Inflammatory macrophage treated with lipopolysaccharide for 1 hour (primary cell): ENCODE measurements at places on chromosomes 2 and 18.

DNA sequence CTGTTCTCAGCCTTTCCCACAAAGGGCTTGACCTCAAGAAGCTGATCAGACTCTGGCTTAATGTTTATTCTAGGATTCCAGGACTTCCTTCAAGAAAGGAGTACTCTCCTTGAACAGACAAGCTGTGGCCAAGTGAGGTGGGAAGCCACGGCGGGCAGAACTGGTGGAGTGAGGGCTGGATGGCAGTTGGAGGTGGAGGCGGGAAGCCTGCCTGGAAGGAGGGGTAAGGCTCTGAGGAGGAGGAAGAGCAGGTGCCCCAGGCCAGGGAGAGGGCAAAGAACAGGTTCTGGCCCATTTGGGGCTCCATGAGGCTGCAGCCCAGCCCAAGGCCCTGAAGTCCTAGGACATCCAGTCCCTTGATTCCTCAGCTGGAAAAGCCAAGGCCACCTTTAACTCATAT is 143.9 kb downstream of the CYP26B1 start:
- DNase-seq: no peak

DNA sequence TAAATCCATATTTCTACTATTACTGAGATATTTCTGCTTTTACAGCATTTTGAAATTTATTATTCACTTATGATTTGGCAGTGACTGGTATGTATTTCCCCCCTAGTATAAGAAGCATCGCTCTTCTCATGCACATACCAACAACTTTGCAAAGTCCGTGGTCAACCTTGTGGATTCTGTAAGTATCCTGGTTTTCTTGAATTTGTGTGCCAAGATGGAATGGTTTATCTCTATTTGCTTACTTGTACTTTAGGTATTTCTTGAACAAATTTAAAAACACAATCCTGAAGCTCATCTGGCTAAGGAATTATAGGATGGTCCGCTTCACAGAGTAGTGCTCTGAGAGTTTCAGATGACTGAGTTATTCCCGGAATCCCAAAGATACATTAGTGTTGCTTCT is 85.0 kb upstream of the FAM237A start:
- no peak for DNase-seq

DNA sequence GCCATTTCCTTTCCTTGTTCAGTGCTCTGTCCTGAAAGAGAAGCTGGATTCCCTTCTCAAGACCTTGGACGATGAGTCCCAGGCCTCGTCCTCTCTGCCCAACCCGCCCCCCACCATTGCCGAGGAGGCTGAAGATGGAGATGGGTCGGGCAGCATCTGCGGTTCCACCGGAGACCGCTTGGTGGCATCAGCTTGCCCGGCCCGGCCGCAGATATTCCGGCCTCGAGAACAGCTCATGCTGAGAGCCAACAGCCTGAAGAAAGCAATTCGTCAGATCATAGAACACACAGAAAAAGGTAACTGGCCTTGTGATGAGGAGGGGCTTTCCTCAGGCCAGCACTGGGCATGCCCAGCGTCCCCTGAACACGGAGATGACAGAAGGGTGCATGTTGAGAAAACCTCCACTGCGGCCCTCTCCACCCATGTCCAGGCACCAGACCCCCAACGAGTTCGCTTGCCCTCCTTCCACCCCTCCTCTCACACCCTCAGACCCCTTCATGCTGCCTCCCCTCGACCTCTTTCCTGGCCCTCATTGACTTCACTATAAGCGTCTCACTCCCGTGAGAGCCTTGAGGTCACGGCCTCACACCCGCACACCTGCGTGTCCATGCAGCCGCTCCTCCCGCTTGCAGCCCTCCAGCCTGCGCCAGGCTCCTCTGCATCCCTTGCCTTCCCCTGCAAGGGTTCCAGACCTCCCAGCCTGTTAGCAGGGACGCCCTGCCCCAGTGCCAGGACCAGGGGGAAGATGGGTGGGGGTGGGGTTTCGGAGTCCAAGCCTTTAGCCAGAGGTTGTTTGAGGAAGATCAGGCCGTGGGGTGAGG is 95.0 kb downstream of the DGKD start:
- no peak for DNase-seq

DNA sequence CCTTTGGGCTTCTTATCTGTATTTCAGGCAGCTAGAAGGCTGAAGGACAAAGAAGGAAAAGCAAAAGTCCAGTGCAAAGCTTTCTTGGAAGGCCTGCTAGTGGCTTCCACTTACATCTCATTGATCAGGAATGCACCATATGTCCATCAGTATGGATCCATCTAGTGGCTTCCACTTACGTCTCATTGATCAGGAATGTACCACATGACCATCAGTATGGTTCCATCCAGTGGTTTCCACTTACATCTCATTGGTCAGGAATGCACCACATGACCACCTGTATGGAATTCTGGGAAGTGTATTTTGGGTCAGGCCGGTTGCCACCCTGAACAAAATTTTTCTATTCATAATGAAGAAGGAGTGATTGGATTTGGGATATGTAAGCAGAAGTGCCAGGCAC is 70.6 kb downstream of the LYPD6 start:
- DNase-seq: no peak

DNA sequence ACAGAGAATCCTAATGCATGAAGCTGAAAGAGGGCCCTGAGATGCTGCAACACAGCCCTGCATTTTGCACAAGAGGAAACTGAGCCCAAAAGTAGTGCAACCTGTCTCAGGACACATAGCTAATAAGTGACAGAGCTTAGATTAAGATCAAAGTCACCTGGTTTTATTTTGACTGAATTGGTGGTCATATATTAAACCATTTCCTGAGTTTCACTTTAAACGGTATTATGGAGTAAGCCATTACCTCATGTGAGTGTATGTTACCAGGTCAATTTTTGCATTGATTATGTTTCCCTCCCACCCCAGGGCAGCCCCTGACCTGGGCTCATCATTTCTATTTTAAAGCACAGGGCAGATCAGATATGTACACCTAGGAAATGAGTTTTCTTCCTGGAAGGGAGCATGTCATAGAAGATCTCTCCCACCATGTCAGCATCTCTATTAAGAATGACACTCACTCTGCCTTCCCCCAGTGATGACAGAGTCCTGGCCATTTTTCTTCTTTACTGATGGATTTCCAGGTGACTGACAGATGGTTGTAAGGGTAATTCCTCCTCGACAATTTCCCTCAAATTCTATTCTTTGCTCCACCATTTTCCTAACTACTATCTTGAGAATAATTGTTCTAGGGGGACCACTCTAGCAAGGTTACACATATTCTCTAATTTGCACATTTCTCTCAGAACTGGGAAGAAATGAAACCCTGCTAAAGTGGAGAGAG is 441.3 kb upstream of the SLC14A2 start:
- no peak for DNase-seq

- DNase-seq: no peak
Observed at GRCh38 chr2:163778045-163778781, 42.4 kb upstream of the FIGN start.

- DNase-seq: no peak
Observed at GRCh38 chr2:26617588-26618083, 23.5 kb downstream of the CIB4 start.

DNA sequence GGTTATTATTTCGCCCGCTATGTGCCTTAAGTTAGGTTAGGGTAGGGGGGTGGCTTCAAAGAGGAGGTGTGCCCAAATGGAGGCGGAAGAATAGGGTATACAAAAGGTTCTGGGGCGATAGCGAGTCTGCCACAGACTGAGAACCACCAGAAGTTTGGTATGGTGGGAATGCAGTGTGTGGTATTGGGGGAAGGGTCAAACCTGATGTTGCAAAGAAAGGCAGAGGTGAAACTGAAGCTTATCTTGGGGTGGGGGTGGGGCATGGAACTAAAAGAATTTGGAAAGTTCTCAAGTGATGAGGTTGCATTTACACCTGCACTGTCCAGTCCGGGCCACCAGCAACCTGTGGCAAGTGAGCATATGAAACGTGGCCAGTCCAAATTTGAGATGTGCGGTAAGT is 11.8 kb upstream of the CCBE1 start:
- no peak for DNase-seq

- DNase-seq: peak; percentile 97
Observed at GRCh38 chr2:9234680-9235146, 28.1 kb downstream of the ASAP2 start.

GRCh38 chr18:3081584-3081991 is 68.6 kb upstream of the LPIN2 start:
- no peak for DNase-seq

DNA sequence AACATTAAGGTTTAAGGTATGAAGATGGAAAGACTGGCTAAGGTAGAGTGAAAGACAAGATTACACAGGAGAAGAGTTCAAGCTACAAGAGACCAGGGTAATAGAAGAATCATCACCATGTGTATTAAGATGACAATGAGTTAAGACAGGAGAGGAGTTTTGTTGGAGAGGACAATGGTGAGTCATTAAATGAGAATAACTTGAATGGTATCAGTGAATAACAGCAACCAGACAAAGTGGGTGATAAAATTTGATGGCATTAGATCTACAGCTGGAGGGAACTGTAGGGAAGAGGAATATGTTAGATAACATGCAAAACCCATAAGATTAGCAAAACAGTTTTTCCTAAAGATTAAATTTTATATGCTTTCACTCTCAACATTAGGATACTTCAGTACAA is 18.8 kb upstream of the ENOSF1 start:
- DNase-seq: no peak

DNA sequence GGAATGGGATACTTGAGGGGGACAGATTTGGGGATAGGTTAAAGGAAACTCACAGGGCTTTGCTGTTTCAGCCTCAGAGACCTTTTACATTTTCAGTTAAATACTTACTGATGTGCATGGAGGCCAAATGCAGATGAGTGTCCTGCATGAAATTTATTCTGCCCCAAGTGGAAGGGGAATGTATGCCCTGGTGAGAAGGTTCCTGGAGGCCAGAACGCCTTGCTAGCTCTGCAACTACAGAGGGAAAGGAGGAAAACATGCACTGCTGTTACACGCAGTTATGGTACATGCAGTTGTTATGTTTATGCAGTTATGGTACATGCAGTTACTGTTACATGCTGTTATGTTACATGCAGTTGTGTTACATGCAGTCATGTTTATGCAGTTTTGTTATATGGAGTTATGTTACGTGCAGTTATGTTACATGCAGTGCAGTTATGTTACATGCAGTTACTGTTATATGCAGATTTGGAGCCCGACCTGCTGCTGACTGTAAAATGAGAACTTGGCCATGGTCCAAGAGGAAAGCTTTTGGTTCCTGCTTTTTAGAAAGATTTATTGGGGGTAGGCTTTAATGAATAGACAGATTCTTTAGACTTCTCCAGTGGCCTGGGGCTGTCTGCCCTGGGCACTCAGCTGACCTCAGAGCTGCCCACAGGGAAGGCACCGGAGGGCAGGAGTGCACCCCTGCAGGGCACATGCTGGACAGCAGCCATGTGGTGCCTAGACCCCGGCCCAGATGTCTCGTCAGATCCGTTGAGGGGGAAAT is 84.1 kb downstream of the LDLRAD4 start:
- peak; percentile 58 for DNase-seq

- no peak for DNase-seq
Observed at GRCh38 chr18:47485221-47485797, 233.8 kb upstream of the SKOR2 start.

DNA sequence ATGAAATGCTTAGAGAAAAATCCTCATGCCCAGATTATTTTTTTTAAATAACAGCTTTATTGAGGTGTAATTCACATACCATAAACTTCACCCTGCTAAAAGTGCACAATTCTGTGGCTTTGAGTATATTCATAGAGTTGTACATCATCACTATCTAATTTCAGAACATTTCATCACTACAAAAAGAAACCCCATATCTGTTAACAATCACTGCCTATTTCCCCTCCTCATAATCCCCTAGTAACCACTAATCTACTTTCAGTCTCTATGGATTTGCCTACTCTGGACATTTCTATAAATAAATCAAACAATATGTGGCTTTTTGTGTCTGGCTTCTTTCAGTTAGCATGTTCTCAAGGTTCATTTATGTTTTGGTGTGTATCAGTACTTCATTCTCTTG is 51.4 kb downstream of the OSBPL1A start:
- no peak for DNase-seq

DNA sequence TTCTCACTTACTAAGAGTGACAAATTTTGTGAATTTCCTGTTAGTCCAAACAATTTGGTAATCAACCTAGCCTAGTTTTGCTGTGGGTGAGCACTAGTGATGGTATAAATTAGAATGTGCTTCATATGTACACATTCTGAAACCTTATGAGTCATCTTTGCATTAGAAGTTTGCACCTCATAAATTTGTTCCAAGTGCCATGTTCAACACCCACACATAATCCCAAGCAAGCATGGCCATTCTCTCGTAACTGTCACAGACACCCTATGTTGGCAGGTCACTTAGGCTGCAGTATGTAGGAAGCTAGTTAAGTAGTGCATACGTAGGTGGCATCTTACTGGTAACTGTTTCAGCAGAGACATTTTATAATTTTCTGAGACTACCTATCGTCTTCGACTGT is 46.9 kb downstream of the NAB1 start:
- no peak for DNase-seq

- no peak for DNase-seq
Observed at GRCh38 chr18:3260995-3261372, 949 bp upstream of the MYL12B start.

DNA sequence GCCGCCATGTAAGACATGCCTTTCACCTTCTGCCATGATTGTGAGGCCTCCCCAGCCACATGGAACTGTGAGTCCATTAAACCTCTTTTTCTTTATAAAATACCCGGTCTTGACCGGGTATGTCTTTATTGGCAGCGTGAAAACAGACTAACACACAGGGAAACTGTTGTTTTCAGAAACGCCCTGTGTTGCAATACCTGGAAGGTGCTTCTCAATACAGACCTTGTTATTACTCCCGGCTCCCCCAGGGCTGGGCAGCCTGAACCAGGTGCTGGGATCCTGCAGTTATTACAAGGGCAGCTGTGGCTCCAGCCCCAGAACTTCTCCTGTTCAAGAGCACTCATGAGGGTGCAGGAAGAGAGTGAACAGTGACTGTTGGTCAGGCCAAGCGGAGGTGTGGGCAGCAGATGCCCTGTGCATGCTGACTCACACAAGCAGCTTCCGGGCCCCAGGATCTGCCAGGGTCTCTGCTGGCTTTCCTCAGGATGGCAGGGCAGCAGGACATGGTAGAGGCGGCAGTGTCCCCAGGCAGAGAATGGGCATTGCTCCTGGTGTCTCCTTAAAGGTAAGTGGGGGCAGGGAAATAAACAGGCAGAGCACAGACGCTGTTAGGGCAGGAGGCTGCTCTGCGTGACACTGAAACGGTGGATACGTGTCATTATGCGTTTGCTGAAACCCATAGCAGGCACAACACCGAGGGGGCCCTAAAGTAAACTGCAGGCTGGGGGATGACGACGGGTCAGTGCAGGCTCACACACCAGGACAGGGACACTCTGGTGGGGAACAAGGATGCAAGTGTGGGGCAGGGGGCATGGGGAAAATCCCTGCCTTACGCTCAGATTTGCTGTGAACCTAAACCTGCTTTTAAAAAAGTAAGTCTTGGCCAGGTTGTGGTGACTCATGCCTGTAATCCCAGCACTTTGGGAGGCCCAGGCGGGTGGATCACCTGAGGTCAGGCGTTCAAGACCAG is 89.1 kb downstream of the NDUFA10 start:
- DNase-seq: peak; percentile 46

GRCh38 chr18:51137891-51138290 is 59.6 kb downstream of the MEX3C start:
- no peak for DNase-seq

GRCh38 chr2:148865512-148865911 is 9.5 kb upstream of the KIF5C start:
- no peak for DNase-seq

GRCh38 chr2:134586326-134586965 is 132.4 kb downstream of the TMEM163 start:
- peak; percentile 68 for DNase-seq
